ENCODE measurements at places on chromosomes 7 and 10. TPM values are rescaled to one million over a fixed set of nuclear protein-coding genes. Genes with fewer than 3 reads are reported as not detected.

PSMC2 gene
- polyA plus RNA-seq: 115 TPM

ZNF212 gene
- 15.6 TPM for polyA plus RNA-seq

ZNF679 gene
- not detected for polyA plus RNA-seq

PCLO gene
- polyA plus RNA-seq: 1.6 TPM

SLC18A3 gene
- polyA plus RNA-seq: not detected

GPC2 gene
- polyA plus RNA-seq: 2.2 TPM

HHEX gene
- polyA plus RNA-seq: 2.1 TPM

EBLN1 gene
- polyA plus RNA-seq: not detected

AFAP1L2 gene
- polyA plus RNA-seq: 8.2 TPM

PIP4K2A gene
- polyA plus RNA-seq: 6.1 TPM
